Stomach (tissue), 19 donors: ENCODE measurements at places on chromosomes 3 and 15.

- DNase-seq: no peak
These were observed 84.0 kb upstream of the ALDH1L1 start for GRCh38 chr3:126264381-126264780.

DNA sequence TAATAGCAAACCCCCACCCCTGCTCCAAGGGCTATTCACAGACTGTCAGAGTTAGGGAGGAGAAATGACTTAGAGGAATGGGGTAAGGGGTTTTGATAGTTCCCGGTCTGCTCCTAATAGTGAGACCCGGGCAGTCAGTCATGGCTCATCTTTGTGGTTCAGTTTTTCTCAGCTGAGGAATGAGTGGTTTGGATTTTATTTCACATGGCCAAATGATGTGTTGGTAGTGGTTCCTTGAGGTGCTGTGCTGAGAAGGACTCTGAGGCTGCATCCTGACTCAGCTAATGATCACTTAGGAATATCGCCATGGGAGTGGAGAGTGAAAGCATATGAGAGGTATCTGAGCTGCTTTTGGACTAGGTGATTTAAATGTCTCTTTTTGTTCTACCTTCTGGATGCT lies 80.2 kb downstream of the LPP start:
- no peak for DNase-seq

DNA sequence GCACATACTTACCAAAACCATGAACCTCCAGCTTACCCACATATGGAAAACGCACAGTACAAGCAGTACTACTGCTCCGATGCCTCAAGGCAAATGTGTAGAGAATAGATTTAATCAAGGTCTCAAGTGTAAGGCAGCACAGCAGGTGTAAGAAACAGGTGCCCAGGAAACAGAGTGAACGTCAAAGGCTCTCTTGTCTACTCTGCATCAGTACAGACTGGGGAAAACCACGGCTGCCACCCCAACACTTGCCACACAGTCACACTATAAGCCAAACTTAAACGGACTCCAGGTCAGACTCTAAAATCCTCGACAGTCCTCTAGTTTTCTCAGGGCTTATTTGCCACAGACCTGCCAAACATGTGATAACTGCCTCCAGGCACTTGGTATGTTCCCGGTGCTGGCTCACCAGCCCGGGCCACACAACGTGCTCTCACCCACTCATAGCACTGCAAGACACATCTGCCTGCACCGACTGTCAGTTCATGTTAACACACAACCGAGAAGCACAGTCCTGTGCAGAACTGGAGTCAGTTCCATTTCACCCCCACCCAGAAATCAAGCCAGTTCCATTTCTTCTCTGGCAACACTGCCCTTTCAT lies 30.6 kb downstream of the ABCC5 start:
- no peak for DNase-seq

- DNase-seq: no peak
These were observed 284.2 kb downstream of the C3orf38 start for GRCh38 chr3:88434001-88434400.

DNA sequence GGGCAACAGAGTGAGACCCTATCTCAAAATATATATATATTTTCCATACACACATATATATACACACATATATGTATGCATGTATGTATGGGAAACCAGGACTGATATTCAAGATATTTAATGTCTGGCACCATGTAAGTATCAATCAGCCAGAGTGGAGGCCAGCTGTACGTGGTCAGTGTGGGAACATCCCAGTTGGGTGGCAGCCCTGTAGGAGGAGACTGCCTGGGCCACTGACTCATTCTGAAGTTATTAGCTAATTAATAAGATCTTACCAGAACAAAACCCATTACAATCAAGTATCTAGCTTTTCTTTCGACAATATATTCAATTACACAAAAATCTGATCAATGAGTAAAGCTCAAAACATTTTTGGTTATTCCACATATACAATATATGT lies 85.1 kb upstream of the OCA2 start:
- DNase-seq: no peak
